ENCODE measurements at places on chromosomes 5 and 9.
A peak's percentile ranks its signal among the peaks of the same experiment; 100 is the strongest.

DNA sequence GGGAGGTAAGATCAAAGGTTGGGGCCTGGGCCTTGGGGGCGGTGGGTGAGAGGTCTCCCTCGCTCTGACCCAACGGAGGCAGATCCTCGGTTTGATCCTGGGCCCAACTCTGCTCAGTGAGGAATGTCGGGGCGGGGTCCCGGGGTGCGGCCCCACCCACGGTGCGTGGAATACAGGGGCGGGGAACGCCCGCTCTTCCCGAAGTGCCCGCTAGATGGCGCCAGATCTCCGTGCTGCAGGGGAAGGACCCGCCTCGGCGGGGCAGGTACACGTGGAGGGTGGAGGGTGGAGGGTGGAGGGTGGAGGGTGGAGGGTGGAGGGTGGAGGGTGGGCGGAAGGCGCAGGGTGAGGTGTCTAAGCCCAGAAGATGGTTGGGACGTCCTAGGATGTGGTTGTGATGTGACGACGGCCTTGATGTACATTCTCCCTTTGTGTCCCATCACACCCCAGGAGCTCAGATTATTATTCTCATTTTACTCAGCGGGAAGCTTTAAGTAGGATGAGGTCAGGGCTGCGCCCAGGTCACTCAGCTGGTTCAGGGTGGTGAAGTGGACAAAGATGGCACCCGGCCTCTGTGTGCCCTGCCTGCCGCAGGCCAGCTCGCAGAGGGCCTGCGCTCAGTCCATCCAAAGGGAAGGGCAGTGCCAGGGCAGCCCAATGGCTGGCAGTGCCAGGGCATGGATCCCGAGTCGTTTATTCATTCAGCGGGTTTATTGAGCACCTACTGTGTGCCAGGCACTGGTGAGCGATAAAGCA, 9.4 kb upstream of the RPS14 start:
- DNase-seq: peak; percentile 66

DNA sequence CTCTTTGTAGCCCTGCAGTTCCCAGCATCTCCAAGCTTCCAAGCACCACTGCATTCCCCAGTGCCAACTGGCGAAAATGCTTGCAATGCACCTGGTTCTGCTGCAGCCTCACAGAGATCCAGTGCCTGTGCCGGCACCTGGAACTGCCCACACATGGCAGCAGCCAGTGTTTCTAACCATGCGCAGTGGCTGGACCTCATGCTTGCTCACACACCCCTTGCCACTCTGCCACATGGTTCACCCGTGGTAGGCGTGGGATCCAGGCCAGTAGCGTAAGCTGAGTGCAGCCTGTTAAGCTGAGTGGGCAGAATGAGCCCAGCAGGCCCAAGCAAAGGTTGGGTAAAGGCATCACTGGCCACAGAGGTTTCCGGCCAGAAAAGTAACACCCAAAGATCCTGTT, 214.1 kb upstream of the VLDLR start:
- no peak for DNase-seq

DNA sequence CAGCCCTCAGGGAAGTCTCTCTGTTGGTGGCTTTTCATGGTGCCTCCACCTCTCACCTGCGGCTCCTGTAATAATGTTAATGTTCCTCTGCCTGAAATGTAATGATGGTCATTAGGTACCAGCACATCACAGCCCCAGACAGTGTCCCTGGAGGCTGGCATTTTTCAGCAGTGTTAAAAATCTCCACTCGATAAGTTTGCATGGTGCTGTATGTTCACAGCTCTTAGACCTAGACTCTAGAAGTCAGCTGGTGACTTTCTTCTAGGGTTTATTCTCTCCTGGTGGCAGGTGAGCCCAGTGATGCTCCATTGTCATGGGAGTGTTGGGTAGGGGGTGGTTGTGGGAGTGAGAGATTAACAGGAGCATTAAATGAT, 53.1 kb downstream of the GPR107 start:
- no peak for DNase-seq

GRCh38 chr5:40679148-40679912, 385 bp upstream of the PTGER4 start:
- peak; percentile 65 for DNase-seq

- DNase-seq: no peak
These were observed 160.9 kb upstream of the CCNG1 start for GRCh38 chr5:163276466-163276865.

DNA sequence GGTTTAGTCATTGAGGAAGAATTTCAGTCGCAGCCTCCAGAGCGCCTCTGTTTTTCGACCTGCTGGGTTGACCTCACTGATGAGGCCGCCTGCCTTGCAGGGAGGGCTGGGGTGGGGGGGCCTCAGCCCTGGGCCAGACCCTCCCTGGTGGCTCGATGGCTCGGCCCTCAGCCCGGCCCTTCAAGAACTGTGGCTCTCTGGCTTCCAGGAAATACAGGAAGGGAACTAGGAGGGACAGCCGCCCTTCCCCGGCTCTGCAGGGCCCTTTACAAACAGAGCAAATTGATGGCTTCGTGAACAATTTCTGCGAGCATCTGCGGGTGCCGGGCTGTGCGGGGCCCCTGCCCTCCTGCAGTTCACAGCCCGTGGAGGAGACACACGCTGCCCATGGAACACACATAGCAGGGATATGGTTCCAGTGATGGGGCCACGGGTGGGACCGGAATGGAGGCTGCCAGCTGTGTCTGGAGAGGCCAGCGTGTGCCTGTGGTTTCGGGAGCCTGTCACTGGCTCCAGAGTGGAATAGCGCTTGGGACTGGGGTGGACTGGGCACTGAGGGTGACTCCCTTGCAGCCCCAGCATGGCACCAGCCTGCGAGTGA, 39.6 kb downstream of the COL5A1 start:
- no peak for DNase-seq

GRCh38 chr5:92492908-92493307, 1088.1 kb downstream of the NR2F1-AS1 start:
- DNase-seq: no peak

DNA sequence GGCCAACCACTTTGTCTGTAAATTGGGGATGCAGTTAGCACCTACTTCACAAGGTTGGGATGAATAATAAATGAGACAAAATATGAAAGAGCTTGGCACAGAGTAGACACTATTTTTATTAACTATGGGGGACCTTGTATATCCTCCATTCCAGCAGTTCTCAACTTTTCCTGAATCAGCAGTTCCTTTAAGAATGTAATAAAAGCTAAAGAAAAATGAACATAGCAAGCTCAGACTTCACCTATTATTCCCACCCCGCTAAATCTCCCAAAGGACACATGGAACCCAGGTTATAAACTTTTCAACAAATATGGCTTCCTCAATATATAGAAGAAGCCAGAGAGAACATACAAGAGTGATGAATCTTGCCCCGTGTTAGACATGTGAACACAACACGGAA, 32.0 kb upstream of the TTC1 start:
- DNase-seq: no peak

GRCh38 chr5:110809006-110809405, 70.2 kb downstream of the SLC25A46 start:
- no peak for DNase-seq

- DNase-seq: no peak
These were observed 140.9 kb downstream of the HSPA4 start for GRCh38 chr5:133192716-133193115.

DNA sequence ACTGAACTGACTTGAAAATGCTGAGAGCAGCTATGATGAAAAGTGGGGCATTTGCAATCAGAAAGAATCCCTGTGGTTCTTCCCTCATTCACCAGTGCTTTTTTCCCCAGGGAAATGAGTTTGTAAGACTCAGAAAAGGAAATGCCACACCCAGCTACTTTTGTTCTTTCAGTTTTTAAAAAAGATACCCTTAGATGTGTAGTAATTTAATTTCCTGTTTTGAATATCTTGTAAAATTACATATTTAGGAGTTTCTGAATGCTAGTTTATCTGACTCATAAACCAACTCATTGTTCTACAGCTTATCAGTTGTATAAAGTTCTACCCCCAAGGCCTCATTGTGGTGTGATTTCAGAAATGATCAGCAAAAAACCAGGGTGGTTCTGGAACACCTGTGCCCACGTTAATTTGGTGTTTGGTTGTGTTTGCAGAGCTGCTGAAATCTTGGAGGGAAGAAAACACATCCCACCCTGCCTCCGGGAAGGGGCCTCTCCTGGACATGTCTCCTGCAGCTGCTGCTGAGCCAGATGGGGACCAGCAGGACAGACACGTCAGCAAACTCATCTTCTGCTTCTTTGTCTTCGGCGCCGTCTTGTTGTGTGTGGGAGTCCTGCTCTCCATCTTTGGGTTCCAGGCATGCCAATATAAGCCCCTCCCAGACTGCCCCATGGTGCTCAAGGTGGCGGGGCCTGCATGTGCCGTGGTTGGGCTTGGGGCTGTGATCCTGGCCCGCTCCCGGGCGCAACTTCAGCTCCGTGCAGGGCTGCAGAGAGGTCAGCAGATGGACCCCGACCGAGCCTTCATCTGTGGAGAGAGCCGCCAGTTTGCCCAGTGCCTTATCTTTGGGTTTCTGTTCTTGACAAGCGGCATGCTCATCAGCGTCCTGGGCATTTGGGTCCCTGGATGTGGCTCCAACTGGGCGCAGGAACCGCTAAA, 2.8 kb downstream of the TMEM171 start:
- DNase-seq: no peak

DNA sequence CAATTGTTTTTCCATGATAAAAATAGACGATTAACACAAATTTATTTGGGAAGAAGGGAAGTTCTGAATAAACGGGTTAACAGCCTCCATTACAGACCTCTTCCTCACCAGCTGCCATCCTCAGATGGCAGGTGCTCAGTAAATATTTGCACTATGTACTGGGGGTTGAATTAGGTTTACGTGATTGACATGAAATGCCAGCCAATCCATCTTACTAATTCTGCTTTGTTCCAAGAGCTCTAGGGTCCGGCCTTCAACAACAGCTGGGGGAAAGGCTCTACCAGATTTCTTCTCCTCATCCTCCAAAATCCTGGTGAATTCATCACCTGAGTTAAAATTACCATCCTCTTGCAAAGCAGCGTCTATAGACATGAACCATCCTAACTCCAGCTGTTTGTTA, 104.6 kb downstream of the MTX3 start:
- DNase-seq: no peak

GRCh38 chr9:38108326-38108725, 39.3 kb upstream of the SHB start:
- no peak for DNase-seq

GRCh38 chr5:138597661-138598400, 22.6 kb upstream of the HSPA9 start:
- no peak for DNase-seq

DNA sequence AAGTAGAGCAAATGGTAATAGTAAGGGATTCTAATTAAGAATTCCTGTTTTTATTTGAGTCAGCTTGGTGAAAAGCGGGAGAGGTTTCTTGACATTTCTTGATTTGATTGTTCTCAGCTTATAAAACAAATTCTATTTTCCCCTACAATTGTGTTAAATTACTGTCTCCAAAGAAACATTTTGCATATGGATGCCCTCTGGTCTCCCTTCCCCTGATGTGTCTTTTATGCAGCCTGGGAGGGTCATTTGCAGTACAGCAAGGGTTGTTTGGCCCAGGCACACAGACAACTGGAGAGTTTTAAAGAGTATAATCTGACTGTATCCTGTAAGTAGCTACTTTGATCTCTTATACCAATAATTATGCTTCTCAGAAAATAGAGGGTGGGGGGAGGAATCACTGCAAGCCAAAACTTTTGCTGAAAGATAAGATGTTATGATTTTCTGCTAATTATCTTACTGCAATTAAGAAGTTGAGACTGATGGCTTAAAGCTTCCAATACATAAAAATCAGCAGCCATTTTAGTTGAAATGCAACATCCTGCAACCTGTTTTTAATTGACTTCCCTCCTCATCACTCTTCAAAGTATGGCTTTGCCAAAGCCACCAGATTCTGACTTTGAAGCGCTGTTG, 204.1 kb upstream of the SEMA6A start:
- DNase-seq: no peak

GRCh38 chr9:83153030-83153429, 90.1 kb upstream of the RASEF start:
- no peak for DNase-seq

DNA sequence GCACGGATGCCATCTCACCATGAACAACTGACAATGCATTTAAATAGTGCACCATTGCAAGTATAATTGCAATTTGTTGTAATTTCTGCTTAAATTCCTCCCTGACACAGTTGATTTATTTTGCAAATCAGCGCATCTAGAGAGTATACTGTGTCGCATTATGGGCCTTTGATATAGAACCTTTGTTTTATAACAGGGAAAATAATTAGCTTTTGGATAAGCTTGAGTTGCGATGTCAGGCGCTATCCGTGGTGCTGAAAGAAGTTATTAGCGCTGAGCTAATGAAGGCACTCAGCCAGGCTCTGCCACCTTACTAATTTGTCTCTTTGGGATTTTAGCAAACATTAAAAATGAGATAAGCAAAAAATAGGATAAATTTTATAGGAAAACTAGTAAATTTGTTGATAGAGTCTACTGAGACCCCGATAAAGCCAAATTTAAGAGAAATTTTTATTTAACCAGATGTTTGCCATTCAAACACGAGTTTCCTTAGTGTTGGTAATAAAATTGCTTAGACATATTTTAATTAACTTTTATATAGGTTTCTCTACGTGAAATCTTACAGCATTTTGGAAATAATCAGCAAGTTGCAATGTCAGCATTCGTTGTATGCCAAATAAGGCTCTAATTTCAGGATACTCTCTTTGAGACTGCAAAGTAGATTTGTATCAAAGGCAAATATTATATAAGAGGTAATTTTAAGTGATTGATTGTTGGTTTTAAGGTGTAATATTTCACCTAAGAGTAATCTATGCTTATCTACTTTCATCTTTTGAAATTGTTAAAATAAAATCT, 355.5 kb downstream of the TLR4 start:
- DNase-seq: no peak

DNA sequence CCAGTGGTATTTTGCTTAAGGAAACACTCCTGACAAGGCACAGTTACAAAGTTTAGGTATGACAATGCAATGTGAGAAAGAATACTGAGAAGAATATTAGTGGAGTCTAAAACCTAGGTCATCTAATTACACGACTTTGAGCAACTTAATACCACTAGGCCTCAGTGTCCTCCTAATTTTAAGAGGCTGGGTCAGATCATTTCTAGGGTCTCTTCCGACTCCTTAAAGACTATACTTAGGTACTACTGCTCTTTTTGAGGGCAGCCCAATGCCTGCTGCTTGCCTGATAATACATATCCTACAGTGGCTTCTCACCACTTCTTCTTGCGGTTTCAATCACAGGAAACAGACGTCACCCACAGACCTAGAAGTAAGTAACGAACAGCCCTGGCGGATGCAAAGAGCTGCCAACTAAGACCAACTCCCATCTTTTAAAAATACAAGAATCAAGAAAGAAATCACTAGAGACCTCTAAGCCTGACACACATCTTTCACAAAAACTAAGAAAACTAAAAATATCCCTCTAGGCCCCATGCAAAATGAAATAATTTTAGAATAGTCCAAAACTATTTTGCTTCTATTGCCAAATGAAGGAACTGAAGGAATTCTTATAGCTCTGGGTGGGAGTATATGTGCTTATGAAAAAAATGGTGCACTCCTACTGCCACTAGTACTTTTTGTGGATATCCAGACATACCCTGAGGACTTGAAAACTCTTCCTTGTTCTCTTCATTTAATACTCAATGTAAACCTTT, 13.1 kb downstream of the DIAPH1 start:
- no peak for DNase-seq
